ENCODE measurements at places on chromosomes 1 and 21.

DNA sequence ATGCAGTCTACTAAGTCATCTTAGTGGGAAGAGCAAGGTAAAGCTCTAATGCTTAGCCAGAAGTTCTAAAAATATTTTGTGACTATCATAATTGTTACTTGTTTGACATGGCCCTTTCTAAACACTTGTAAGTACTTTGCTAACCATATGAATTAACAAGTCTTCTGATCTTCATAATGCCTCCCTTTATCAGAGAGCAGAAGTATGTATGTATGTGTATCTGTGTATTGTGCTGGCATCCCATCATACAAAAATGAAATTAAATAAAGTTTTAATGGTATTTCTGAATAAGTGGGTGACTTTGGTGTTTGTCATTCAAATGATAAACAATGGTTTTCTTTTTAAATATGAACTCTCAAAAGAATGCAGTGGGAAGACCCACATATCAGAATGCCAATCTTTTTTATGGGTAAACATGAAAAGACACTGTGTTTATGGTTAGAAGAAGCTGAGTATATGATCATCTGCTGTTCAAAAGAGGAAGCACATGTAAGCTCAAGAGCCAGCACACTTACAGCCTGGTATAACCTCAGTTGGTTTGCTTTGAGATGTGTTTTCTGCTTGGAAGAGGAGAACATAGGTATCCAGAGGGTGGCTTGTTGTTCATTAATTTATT, 159.6 kb downstream of the CLEC20A start:
- no peak for DNase-seq

GRCh38 chr1:169466259-169467230, 19.2 kb downstream of the SLC19A2 start:
- DNase-seq: peak; percentile 43

DNA sequence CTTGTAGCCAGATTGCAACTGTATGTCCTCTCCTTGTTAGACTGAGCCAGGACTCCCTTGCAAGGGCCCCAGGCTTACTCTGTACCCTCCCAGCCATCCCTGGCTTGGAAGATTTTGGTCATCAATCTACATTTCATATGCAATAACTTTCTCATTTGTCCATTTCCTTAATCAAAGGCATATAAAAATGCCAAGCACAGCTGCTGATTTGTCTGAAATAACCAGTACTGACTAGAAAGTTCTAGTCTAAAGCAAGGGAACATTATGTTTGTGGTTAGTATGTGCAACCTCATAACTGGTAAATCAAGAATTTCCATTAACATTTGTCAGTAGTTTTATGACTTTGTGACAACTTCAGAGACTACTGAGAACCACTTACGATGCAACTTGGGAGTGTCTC, 370.2 kb downstream of the ST6GALNAC3 start:
- no peak for DNase-seq

DNA sequence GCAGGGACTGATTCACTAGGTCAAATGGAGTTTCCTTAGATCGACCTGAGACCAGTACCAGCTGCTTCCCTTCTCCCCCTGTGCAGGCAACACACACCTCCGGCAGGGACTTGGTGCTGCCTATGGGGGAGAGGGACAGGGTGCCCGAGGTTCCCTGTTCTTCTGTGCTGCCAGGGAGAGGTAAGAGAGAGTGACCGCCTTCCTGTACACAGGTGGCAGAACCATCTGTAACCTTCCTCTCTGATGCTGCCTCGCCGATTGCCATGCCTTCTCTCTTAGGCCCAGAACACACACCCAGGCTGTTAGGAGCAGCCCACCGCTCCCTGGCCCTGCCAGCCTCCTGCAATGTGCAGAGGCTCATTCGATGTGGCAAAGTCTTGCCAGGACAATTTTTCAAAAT, 9.3 kb downstream of the MYOC start:
- no peak for DNase-seq

GRCh38 chr1:55239548-55239947, 24.4 kb upstream of the USP24 start:
- no peak for DNase-seq

- peak; percentile 32 for DNase-seq
These were observed 67.8 kb downstream of the RNF220 start for GRCh38 chr1:44472620-44473525.

DNA sequence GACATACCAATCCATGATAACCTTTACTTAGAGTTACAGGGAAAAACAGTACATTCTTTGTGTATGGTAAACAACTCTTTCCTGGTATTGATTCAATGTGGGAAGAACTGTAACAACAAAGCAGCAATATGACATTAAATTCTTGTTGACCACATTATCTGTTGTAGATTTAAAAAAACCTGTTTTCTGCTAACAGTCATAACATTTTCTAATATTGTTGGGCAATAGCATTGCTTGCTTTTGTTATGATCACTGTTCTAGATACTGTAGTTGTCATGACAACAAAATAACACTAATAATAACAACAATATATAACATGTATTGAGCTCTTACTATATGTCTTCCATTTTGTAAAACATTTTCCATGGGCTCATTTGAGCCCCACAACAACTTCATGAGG, 54.2 kb downstream of the PDE4B start:
- DNase-seq: peak; percentile 13

- DNase-seq: no peak
These were observed 24.3 kb upstream of the NBL1 start for GRCh38 chr1:19619697-19620384.

DNA sequence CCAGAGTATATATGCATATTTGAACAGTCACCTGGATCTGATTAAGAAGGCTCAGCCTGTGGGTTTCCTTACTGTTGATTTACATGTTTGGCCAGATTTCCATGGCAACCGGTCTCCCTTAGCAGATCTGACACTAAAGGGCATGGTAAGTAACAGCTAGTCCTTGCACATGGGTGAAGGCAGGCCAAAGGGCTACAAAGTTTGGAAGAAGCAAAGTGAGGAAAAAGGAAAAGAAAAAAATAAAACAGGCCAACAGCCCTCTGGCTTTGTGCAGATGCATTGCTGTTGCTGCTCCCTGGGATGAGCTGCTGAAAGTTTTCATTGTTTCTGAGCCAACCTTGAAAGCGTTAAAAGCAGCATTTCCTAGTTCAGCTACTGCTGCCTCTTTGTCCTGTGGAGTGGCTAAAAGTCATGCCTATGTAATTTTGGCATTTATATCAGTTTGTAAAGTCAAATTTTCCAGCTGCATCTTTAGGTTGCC, 176.5 kb upstream of the HOOK1 start:
- peak; percentile 84 for DNase-seq

DNA sequence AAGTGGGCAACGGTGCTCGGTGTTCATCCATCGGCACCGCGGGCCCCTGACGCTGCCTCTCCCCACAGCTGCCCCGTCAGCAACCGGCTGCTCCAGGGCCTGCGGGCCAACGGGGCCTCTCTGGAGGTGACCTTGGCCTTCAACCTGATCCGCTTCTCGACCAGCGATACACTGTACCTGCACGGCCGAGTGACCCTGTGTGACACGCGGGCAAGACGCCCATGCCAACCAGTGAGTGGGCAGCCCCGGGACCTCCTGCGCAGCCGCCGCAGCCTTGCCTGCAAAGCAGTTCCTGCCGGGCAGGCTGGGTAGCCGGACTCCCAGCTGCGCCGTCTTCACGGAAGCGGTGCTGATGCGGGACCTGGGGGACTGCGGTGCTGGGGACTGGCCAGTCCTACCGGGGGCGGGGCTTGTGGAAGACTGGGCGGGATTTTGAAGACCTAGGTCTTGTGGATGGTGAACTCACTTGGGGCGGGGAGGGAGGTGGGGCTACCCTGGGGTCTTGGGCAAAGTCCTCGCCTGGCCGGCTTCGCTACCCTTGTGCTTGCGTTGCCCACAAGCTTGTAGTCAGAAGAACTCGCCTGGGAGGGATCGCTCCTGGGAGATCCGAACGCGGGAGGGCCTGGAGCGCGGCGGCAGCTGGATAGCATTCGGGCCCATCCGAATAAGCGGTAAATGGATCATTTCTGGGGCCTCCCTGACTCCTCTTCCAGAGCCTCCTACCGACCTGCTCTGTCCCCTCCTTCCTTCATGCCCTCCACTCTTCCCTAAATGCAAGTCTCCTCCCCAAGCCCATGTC, 8.8 kb upstream of the CEP85 start:
- peak; percentile 61 for DNase-seq

- peak; percentile 50 for DNase-seq
These were observed 49.9 kb downstream of the CBS start for GRCh38 chr21:43025636-43026180.

- no peak for DNase-seq
These were observed 51.8 kb downstream of the MAGI3 start for GRCh38 chr1:113442131-113442530.

DNA sequence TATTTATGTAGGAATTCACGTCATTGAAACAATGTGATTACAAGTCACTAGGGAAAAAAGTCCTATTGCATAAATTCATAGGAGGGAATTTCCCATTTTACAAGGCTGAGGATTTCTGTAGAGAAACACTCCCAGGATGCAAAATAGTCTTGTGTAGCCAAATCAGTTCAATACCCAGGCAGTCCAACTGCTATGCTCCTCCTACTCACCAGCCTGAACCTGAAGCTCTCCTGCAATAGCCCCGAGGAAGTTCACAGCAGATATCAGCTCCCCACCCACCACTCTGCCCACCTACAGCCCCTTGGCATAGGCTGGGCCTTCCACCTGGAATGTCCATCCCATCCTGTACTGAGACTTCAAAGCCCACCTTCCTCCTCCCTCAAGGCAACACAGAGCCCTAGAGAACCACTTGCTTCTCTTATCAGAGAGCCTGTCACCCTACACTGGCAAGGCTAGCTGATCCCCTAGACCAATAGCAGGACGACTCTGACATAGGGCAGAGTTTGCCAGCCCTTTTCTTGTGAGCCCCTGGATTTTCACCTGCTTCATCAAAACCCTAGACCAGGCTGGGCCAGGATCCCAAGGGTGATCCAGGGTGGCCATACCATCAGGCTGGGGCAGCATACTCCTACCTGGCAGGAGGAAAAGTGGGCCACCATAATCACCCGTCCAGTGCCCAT, 1.5 kb downstream of the LSS start:
- DNase-seq: no peak

DNA sequence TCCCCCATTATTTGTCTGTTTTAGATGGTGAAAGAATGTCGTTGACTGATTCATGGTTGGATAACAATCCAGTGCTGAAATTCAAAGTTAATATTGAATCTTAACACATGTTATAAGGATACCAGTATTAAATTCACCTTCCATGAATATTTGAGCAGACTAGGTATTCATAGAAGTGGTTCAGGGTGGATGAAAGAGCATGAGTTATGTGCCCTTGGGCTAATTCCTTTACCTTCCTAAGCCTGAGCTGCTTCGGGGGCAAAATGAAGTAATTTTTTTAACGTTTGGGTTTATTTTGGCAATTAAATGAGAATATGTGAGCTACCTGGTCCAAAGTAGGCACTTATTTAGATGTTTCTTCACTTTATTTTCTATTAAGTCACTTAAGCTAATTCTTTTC, 2.7 kb upstream of the PLPPR5 start:
- no peak for DNase-seq

DNA sequence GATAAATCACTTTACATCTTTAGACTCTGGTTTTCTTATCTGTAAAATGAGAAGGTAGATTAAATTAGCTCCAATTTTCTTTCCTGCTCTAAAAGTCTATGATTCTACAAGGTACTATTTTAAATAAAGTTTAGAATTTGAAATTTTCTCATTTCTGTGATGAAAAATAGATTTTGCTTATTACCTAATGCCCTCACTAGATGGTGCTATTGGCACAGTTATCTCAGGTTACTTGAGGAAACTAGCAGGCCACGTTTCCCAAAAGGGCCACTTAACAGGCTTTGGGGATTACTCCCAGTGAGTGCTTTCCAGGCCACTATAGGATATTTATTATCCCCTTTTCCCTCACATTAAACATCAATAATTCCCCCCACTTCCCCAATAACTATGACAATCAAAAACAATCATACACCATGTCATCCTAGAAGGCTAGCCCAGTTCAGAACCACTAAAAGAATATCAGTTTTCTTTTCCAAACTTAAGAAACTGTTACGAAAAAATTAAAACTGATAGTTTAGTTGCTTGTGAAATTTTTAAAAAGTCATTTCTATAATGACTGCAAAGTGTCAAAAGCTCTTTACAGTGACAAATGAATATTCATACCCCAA, 30.6 kb downstream of the OMA1 start:
- DNase-seq: peak; percentile 70

- DNase-seq: no peak
These were observed 31.5 kb downstream of the JAK1 start for GRCh38 chr1:64934878-64935275.

- DNase-seq: no peak
These were observed 20.7 kb upstream of the SLC19A1 start for GRCh38 chr21:45562965-45563364.

DNA sequence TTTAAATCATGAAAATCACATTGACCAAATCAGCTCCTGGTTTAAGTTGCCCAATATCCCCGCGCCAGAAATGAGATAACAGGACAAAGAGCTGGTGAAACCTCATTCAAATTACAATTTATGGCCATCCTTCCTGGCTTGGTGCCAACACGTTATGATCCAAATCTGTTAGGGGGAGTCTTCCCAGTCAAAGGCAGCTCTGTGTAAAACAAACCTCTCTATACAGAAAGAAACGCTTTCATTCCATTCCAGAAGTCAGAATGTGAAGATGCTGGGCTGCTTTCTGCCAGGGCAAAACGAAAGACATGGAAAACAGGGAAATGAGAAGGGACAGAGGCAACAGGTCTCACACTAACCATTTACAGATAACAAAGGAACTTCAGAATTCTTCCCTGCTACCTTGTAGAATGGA, 53.5 kb upstream of the TIAM1 start:
- DNase-seq: no peak

- DNase-seq: no peak
These were observed 91.7 kb downstream of the PRDM16 start for GRCh38 chr1:3160647-3161145.

GRCh38 chr1:21865943-21866706, 54.1 kb downstream of the LDLRAD2 start:
- no peak for DNase-seq

DNA sequence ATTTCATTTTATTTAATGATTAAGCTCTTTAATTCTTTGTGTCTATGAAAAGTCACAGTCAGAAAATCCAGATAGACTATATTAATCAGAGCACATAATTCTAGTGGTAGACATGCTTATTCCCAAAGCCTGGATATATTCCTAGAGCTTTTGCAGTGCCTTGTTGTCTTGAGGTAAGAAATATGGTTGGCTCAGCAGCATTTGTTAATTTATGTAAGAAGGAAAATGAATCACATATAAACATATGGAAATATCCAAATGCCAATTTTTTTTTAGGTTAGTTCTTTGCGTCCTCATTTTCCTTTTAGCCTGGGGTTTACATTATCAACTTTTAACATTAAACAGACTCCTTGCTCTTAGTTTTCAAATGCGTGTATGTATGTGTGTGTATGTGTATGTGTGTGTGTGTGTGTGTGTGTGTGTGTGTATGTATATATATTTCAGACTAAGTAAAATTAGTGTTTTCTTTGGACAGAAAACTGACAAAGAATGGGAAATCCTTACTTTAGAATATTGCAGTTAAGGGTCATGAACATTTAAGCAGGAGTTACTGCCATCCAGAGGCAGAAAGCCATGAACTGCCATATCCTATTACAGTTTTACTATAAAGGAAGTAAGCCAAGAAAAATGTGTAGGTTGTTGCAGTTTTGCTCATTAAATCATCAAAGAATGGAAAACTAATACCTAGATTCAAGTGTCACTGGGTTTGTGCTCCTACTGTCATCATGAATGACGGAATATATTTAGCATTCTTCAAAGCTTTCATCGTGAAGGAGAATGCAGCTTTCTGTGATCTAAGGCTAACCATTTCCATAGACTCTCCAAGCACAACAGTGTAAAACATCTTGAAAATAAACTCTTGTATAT, 477.1 kb upstream of the NR5A2 start:
- no peak for DNase-seq

All from AG20443 (cell line).